ENCODE measurements at places on chromosomes 13 and 19. TPM values are rescaled to one million over a fixed set of nuclear protein-coding genes. Genes with fewer than 3 reads are reported as not detected.

GRCh38 chr19:33302974-33303790 is 848 bp upstream of the CEBPA start:
- DNase-seq = peak; percentile 84

- no peak for DNase-seq
Measured at GRCh38 chr13:94710881-94711560, 1.3 kb downstream of the SOX21 start.

- DNase-seq = no peak
Measured at GRCh38 chr13:100214886-100215285, 126.0 kb downstream of the PCCA start.

DNA sequence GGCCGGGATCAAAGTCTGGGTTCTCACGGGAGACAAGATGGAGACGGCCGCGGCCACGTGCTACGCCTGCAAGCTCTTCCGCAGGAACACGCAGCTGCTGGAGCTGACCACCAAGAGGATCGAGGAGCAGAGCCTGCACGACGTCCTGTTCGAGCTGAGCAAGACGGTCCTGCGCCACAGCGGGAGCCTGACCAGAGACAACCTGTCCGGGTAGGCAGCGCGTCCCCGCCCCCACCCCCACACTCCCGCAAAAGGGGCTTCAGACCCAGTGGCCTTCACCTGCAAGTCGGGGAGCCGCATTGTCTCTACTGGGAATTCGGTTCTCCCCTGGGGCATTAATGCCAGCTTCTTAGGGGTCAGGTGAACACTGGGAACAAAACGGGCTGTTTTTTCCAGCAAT is 114.7 kb upstream of the MCF2L start:
- no peak for DNase-seq

DNA sequence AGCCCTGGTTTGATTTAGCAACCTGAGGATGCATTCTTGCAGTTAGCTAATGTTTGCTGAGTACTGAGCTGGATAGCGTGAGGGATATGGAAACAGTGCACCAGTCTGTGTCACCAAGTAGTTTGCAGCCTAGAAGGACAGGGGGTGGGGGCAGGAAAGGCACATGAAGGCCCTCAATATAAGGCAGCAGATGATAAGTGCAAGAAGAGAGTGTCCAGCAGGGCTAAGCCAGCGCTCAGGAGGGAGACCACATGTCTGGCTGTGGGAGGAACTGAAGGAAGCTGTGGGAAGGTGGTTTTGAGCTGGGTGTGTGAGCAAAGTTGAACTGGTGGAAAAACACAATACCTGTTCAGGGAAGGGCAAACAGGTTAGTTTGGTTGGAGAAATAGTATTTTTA is 1.7 kb downstream of the CXCL17 start:
- DNase-seq = no peak

- DNase-seq = no peak
Measured at GRCh38 chr19:46100344-46100743, 24.1 kb downstream of the IGFL3 start.

DNA sequence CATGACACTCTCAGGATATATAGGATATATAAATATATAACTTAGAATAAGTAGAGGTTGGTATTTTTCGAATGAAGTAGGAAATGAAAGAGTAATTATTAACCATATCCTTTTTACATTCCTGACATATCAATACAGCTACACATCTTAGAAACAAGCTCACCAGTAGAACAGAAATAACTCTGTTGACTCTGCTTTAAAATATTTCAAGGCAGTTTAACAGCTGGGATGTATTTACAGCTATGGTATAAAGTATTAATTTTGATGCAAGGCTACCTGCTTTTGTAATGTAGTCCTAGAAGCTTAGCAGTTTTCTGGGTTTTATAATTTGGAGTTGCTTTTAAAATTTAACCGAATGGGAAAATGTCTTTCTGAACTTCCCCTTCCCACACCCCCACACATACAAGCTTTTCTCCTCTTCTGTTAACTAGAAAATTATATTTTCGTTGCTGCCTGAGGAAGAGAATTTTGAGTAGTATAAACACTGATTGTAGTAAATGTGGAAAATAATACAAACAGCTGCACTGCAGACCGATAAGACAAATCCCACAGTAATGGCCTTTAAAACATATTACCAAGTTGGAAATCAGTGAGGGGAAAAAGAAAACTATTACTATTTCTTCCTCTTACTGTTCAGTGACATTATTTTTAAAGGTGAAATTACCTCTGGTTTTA is 147.7 kb downstream of the GGACT start:
- no peak for DNase-seq

DNA sequence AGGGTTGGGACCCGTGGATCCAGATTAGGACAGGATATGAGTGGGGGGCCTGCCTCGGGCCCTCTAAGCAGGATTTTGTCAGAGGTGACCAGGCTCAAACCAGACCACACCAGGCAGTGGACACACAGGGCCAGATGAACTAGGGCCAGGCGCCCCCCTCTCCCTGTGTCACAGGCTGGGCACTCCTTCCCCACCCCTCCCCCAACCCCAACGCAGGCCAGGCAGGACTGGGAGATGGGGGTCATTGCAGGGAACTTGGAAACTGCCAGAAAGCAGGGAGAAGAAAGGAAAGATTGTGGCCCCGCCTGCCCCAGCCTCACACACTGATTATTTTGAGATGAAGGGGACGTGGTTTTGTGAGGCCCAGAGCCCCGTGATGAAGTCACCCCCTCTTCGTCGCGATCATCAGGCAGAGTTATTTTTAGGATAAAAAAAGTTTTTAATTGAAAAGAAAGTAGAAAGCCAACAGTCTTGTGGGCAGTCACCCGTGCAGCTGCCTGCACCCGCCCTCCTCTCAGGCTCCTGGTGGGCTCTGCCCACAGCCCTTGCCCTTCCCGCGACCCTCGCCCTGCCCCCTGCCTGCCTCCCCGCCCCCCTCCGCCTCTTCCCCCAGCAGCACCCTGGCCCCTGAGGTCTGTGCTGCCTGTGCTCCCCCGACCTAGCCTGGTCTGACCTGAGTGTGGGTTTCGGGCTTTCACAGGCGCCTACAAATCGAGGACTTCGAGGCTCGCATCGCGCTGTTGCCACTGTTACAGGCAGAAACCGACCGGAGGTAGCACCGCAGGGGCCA is 1.9 kb upstream of the YJEFN3 start:
- no peak for DNase-seq

DNA sequence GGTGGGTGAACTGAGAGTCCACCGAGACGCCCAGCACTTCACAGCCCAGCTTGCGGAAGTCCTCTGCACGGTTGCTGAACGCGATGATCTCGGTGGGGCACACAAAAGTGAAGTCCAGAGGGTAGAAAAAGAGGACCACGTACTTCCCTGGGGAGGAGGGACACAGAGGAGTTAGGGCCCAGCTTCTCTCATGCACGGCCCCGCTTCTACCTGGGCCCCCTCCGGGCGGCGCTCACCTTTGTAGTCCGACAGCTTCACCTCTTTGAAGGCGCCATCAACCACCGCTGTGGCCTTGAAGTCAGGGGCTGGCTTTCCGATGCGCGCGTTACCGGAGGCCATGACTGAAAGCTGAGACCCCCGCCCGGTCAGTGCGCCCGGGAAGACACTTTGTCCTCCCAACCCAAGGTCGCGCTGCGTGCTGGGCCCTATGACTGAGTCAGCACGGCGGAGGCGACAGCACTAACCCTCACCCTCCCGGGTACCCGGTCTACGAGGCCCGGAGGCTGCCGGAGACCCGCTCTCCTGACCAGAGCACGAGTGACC is 606 bp downstream of the PRDX2 start:
- no peak for DNase-seq

GRCh38 chr13:41746259-41746658 is 214.7 kb downstream of the VWA8 start:
- DNase-seq = no peak

DNA sequence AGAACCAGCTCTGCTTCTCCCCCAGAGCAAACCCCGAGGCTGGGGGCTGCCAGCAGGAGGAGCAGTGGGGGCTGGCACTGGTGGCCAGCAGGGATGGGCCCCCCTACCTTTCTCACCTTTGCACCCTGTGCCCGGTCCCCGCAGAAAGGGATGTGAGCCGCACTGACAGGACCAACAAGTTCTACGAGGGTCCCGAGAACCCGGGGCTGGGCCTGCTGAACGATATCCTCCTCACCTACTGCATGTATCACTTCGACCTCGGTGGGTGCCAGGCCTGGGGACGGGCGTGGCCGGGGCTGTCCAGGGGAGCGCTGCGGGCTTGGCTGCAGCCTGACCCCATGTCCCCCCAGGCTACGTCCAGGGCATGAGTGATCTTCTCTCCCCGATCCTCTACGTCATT is 6.6 kb downstream of the TBC1D17 start:
- DNase-seq = no peak

- DNase-seq = no peak
Measured at GRCh38 chr19:51158474-51159129, 16.5 kb downstream of the SIGLEC7 start.

GRCh38 chr19:49110567-49110966 is 3.6 kb upstream of the LIN7B start:
- DNase-seq = no peak

DNA sequence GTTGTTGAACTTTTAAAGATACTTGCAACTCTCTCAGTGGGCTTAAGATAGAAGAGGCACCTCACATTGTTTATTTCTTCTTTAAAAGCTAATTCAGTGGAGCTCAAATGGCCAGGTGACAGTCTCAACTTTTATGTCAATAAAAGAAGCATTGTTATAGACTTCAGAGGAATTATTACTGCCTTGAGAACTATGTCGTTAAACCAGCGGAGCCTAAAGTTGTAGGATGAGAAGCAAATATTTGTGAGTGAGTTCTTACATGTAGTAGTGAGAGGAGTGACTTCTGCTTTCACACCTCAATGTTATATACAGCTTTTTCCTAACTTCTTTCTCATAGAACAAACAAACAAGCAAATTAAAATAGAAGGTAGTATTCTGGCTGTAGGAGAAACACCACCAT is 31.2 kb upstream of the DGKH start:
- DNase-seq = no peak

DNA sequence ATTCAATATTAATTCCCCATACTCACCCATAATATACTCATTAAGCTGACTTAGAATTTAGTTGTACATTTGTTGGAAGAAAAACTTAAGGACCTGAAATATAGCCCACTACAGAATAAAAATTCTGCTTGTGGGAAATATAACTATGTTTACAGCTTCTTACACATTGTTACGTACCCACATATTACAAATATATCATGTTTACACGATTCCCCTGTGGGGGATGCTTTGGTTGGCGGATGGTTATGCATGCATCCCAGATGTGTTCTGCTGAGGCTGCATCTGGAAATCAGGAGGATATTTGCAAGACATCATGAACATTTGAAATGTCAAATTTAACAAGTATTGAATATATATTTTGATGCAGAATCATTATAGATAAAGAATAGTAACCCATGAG is 79.5 kb upstream of the KL start:
- DNase-seq = no peak

DNA sequence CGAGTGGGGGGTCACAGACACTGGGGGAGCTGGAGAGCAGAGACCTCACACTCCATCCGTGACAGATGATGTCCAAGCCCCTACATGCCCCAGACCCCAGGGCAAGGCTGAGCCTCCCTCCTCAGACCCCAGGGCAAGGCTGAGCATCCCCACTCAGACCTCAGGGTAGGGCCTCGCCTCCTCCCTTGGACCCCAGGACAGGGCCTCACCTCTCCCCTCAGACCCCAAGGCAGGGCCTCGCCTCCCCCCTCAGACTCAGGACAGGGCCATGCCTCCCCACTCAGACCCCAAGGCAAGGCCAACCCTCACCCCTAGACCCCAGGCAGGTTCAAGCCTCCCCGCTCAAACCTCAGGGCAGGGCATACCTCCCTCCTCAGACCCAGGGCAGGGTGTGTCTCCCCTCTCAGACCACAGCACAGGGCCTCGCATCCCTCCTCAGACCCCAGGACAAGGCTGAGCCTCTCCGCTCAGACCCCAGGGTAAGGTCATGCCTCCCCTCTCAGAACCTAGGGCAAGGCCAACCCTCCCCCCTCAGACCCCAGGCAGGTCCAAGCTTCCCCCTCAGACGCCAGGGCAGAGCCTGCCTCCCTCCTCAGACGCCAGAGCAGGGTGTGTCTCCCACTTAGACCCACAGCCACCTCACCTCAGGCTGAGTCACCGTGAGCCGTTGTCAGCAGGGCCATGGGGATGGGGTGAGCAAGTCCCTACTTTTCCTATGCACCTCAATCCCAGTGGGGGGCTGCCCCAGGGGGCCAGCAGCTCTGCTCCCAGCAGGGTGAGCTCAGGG is 1.7 kb upstream of the S1PR4 start:
- no peak for DNase-seq

GRCh38 chr13:25930653-25931052 is 121.2 kb downstream of the SHISA2 start:
- no peak for DNase-seq

- DNase-seq = no peak
Measured at GRCh38 chr13:109154966-109155761, 525.8 kb downstream of the MYO16 start.

DNA sequence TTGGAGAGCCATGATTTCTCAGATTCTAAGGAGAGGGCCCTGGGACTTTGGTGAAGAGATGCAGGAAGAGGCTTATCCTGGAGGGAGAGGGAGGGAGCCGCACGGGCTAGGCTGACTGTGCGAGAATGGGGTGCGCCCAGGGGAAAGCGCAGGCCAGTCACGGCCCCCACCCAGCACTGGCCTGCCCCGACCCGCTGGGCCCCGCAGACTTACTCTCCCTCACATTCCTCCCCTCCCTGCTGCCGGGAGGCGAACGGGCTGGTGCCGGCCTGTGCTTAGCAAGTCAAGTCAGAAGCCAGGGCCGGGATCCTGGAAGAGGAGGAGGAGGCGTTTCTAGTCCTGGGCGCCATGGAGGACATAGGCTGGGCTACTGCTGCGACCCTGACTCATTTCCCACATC is 120.0 kb downstream of the CRYL1 start:
- DNase-seq = no peak

GRCh38 chr19:15280048-15280725 is 47.9 kb upstream of the EPHX3 start:
- no peak for DNase-seq

DNA sequence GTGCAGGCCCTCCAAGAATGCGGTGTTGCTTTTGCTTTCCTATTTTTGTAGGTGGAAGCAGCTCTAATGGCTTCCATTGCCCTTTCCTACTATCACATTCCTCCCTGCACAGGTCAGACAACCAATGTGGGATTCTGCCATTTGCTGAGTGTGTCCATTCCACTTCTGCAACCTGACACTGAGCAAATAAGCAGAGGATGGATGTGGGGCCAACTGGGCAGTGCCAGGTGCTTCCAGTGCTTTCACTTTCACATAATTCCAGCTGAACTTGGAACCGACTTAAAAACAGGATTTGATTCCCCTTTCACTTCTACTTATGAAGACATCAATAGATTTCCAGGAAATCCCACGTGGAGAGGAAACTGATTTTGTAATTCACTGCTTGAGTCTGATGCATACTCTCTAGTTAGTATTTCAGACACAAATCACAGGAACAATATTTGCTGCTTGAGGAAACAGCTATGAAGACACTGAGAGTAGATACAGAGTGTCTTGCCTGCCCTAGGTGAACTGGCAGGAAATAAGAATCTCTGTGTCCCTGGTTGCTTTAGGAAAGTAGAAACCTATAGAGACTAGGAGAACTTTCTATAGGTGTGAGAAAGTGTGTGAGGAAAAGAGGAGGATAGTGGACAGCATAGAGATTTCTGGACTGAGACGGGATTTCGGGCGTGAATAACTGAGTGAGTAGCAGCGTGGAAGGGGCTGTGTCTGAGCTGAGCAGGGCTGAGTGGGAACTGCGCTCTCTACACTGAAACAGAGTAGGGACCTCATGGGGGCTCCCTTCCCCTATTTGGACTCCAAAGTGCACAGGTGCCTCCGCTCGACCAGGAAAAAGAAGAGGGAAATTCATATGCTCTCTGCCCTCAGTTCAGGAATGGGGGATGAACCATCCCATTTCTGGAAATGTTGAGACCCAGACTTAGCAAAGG is 22.5 kb downstream of the LGALS16 start:
- DNase-seq = no peak

FAM83E gene
- 0.45 TPM for total RNA-seq

BAX gene
- 79.9 TPM for total RNA-seq

SELENOV gene
- not detected for total RNA-seq

ZNF534 gene
- 1.1 TPM for total RNA-seq

All from aorta (tissue), 5 donors.